Kasumi-1 (cell line): ENCODE measurements at places on chromosomes 11 and 22.

DNA sequence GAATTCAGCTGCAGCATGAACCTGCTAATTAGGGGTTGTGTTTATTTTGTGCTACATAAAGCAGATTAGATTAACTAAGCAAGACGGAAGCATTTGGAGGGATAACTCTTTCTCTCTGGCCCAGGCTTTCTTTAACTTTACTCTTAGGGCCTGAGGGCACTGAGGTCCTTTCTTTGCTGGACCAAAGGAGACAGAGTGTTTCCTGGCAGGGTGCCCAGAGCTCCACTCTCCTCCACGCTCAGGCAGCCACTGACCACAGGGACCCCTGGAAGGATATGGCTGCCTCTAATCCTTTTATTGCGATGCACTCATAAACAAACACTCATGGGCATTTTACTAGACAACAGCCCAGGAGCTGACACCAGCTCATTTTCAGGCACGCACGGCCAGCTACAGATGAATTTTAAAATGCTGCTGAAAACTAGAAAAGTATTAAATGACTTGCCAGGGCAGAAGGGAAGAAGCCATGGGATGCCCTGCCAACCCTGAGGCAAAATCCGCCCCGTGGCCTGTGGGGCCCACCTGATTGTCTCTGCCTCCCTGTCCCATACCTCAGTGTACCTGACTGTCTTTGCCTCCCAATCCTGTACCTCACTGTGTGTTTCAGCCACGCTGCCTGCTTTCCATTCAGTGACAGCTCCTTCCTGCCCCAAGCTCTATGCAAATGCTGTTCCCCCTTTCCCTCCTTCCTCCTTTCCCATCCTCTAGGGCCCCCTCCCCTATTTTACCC is 192.6 kb upstream of the NAV2 start:
- DNase-seq = no peak

DNA sequence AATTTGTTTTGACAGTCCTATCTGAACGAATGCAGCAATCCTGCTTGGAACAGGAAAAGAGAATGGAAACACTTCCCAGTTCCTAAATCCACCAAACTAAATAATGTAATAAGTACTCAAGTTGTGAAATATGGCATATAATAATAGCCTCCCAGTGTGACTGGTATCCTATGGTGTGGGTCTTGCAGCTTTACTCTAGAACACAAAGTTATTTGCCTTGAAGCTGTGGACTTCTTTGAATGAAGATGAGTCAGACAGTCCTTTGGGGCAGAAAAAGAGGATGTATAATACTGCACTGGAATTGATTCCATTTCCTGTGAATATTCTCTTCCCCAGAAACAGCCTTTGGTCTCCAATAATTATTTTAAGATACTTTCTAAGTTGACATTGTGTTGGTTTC is 887.0 kb downstream of the KCNA4 start:
- peak; percentile 44 for DNase-seq

DNA sequence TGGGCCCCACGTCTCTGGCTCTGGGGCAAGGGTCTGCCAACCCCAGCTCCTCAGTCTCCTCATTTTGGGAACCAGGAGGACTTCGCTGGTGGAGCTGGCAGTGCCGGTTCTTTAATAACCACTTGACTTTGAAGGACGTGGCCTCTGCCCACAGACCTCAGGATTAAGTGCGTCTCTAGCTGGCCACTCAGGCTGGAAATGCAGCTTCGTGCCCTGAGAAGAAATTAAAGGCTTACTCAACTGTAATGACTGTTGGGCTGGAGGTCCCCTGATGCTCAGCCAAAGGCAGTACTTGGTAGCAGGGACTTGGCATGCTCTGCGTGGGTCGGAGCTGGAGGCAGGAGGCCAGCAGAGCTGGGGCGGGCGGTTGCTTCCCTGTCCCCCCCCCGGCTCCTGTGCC is 16.7 kb upstream of the PARVG start:
- DNase-seq = no peak

DNA sequence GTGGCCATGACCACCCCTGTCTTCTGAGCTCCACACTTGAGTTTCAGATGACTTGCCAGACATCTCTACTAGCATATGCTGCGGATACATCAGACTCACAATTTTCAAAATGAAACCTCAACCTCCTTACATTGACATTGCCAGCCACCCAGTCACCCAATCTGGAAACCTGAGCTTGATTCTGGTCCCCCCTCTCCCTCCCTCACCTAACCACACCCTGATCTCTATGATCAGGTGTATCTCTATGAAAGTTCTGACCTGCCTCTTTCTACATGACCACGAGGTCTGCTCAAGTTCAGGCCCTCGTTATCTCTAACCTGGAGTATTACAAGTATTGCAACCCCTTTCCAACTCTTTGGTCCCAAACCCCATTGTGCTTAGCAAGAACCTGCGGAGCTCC is 254.1 kb downstream of the KIRREL3 start:
- no peak for DNase-seq

DNA sequence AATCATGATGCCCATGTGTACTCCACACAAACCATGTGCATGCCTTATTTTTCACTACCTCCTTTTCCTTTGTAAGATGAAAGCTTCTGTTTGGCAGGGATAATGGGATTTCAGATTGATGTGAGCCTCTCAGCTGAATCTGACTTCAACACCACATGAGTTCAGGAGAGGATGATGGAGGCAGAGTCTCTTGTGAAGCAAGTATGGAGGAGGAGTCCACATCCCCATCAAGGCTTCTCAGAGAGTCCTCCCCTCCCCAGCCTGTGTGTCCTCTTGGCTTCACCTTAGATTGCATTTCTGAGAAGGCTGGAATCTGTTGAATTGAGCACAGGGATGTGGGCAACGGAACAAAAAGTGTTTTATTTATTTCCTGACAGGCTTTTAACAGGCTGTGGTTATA is 370.4 kb downstream of the FAT3 start:
- DNase-seq = no peak

DNA sequence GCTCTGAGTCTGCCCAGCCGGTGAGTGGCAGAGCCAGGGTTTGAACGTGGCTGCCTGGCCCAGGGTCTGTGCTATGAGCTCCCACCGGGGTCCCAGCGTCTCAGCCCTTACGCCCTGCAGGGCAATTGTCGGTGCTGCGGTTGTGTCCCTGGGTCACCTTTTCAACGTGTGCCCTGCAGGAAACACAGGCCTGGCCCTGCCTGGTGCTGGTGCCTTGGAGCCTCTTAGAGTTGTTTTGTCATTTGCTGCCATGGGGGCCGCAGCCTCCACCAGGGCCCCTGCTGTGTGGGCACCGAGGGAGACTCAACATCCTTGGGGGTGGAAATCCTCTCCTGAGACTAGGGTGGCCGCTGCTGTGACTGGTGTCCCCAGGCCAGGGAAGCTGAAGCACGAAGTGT is 50.6 kb upstream of the SLC22A12 start:
- no peak for DNase-seq

DNA sequence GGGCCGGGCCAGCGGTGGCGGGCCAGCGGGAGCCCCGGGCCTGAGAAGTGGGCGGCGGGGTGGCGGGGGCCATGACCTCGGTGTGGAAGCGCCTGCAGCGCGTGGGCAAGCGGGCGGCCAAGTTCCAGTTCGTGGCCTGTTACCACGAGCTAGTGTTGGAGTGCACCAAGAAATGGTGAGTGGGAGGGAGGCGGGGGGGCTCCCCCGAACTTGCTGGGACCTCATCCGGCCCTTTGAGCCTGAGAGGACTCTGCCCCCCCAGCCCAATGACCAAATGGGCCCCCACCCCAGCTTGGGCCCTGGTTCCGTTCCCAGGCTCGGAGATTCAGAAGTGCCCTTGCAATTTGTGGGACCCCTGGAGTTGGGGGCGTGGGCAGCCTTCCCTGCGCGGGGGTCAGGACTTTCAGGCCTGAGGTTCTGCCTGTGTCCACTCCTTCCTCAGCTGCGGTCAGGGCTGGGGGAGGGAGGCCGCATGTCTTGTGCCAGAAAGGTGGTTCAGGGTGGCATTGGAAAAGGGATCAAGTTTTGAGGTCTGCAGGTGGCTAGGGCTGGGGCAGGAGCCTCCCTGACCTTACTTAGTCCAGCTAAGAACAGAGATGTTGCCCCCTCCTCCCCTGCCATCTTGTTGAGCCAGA is 496 bp downstream of the EHBP1L1 start:
- no peak for DNase-seq

GRCh38 chr22:19424186-19424500 is 7.4 kb downstream of the HIRA start:
- no peak for DNase-seq

- DNase-seq = no peak
Observed at GRCh38 chr11:100753172-100753543, 66.1 kb downstream of the ARHGAP42 start.

- DNase-seq = no peak
Observed at GRCh38 chr11:131373095-131373725, 2.8 kb downstream of the NTM start.

- DNase-seq = no peak
Observed at GRCh38 chr11:45078236-45079074, 68.0 kb upstream of the PRDM11 start.

- no peak for DNase-seq
Observed at GRCh38 chr11:67029146-67029545, 6.2 kb downstream of the SYT12 start.

GRCh38 chr11:133816146-133816870 is 29.0 kb downstream of the SPATA19 start:
- DNase-seq = no peak

- DNase-seq = no peak
Observed at GRCh38 chr11:76376746-76377558, 4.0 kb downstream of the THAP12 start.

DNA sequence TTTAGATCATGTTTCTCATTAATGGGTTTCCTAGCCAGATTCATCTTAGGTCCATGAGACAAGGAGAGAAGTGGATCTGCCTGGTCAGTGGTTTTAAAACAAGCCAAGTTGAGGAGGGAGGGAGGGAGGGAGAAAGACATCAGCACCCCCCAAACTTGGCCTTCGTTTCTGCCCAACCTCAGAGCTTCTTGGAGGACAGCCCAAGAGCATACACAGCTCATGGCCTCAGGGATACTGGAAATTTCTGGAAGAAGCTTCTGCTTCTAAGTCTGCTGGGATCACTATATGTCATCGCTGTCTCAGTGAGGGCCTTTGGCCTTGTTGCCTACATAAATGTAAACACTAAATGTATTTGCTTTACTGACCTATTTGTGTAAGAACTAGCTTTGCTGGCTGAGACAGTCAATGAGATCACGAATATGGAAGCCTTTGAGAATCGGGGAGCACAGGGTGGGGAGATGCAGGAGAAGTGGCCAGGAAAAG is 375.1 kb downstream of the BUD13 start:
- DNase-seq = no peak

DNA sequence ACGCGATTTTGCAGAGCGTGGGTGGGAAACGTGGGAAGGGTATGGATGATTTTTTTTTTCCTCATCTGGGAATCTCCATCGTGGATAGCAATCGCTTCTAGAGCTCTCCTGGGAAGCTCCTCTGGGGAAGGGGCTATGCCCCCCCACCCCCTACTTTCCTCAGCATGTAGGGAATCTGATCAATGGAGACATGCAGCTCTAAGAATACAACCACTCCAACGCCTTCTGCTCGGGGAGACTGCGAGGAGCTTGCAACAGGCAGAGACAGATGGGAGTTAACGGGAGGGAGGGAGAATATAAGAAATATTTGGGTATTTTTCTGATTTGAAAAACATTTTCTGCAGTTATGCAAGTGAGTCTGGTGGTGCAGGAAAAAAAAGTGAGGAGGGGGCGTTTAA is 104.6 kb upstream of the HSD17B12 start:
- DNase-seq = no peak

GRCh38 chr11:84144531-84144930 is 858.4 kb upstream of the CCDC90B start:
- DNase-seq = no peak

- no peak for DNase-seq
Observed at GRCh38 chr11:64224891-64225607, 937 bp downstream of the TRPT1 start.

DNA sequence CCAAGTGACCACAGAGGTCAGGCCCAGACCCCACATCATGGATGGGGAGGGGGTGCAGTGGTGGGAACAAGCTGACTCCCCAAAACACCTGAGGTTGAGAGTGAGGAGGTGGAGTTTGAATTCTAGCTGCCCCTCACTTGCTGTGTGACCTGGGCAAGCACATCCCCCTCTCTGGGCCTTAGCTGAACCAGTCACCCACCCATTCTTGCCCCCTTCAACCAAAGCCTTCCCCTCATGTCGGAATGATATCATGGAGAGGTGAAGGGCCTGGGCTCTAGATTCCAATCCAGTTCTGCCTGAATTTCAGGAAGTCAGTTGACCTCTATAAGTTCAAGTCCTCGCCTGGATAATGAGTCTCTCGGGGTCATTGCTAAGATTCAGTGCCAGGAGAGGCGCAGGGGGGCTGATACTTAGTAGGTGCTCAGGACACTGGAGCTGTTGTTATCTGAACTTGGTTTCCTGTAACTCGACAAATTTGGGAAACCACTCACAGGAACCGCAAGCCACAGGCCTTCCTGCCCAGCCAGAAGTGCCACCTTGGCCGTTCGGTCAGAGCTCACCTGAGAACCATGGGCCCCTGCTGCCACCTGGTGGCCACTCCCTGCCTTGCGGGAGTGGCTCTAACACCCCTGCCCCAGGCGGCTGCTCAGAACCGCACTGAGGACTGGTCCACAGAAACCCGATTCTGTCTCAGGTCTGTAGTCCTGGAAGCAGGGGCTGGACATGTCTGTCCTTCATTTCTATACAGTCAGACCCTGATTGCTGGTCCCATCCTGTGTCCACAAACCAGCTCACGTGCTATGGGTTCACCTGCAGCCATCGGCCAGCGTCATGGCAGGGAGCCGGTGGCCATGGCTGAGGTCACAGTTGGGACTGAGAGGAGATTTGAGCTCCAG is 6.9 kb downstream of the CDC42EP1 start:
- DNase-seq = peak; percentile 50

- DNase-seq = no peak
Observed at GRCh38 chr11:1695548-1696108, 1.4 kb upstream of the KRTAP5-6 start.

DNA sequence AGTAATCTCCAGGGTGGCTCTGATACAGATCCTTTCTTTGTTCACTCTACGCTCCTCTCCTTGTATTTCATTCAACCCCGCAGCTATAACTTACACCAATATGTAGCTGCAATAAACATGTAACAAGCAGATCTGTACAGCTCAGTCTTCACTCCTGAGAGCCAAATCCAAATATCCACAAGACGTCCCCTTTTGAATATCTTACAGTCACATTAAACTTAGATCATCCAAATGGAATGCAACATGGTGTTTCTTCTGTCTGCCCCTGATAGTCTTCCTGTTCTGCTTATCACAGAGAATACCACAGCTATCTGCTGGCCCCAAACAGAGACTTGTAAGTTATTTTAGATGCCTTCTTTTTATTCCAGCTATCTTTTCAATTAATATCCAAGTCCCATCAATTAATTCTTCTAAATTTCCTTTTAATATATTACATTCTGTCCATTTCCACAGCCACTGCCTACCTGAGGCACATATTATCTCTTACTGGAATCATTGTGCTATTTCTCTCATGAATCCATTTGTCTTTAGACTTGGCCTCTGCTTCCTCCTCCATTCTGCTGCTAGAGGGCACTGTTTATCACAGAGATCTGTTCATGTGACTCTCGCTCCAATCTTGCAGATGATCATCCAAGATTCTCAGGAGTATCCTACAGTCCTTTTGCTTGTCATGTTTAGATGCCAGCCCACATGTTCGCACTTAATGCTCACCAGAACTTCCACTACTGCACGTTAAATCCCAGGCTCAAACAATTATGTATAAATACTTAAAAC is 908.6 kb downstream of the NTM start:
- no peak for DNase-seq

- no peak for DNase-seq
Observed at GRCh38 chr22:39712751-39713525, 142.4 kb downstream of the CACNA1I start.

GRCh38 chr22:19344420-19344819 is 52.9 kb upstream of the CLTCL1 start:
- DNase-seq = no peak

GRCh38 chr11:76587820-76588454 is 82.6 kb downstream of the LRRC32 start:
- no peak for DNase-seq
